ENCODE measurements at places on chromosomes 16 and 17. TPM values are rescaled to one million over a fixed set of nuclear protein-coding genes. Genes with fewer than 3 reads are reported as not detected.

METTL16 gene
- total RNA-seq = 16.3 TPM

TMEM238L gene
- 68.8 TPM for total RNA-seq

NPTX1 gene
- 0.10 TPM for total RNA-seq

FOXN1 gene
- total RNA-seq = 0.32 TPM

- no peaks in the 10 kb centered on the region for H3K36me3 ChIP-seq
- H3K27ac ChIP-seq = peak within 1 kb of the TSS; percentile 83
- H3K27me3 ChIP-seq = peaks cover 10% of the 10 kb centered on the region
- DNase-seq = peak; percentile 93
- H3K4me3 ChIP-seq = peak within 1 kb of the TSS; percentile 77
- no peaks in the 10 kb centered on the region for H3K4me1 ChIP-seq
Observed at GRCh38 chr16:71626018-71626857, at the start of gene MARVELD3. MARVELD3 (plus strand) TSS chr16:71626184; CDS start chr16:71626230, 46 bp downstream.

Measured in colonic mucosa (tissue), 4 donors.